Sigmoid colon (tissue), 7 donors: ENCODE measurements at places on chromosomes 6 and 20. TPM values are rescaled to one million over a fixed set of nuclear protein-coding genes. Genes with fewer than 3 reads are reported as not detected.

- H3K4me1 ChIP-seq: peaks cover 45% of the 10 kb centered on the region
- H3K27me3 ChIP-seq: no peaks in the 10 kb centered on the region
- no peak overlapping the region for H3K27ac ChIP-seq
- no peak for DNase-seq
- peaks cover under 1% of the 10 kb centered on the region for H3K36me3 ChIP-seq
- H3K4me3 ChIP-seq: no peak overlapping the region
Observed at GRCh38 chr20:45888681-45889080, 1.3 kb upstream of the SPATA25 start.

DNA sequence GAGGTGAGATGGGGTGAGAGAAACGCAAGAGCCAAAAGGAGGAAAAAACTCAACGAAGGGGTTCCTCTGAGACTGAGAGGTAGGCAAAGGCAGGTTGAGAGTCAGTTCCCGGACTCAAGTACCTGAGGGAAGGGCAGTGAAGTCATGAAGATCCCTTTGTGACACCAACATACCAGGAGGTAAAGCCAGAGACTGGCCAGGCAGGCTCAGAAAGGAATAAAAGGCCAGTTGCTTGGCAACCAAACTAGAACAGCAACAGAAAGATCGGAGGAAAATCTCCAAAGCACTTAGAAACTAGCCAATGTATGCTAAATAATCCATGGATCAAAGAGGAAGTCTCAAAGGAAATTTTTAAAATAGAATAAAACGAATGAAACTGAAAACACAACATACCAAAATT is 209.8 kb upstream of the PROKR2 start:
- H3K27me3 ChIP-seq: no peaks in the 10 kb centered on the region
- no peak overlapping the region for H3K4me3 ChIP-seq
- no peak overlapping the region for H3K27ac ChIP-seq

GRCh38 chr20:36270744-36271638 is 34.7 kb downstream of the AAR2 start:
- H3K27ac ChIP-seq: no peak overlapping the region
- H3K36me3 ChIP-seq: no peaks in the 10 kb centered on the region
- H3K4me3 ChIP-seq: no peak overlapping the region
- H3K27me3 ChIP-seq: no peaks in the 10 kb centered on the region

DNA sequence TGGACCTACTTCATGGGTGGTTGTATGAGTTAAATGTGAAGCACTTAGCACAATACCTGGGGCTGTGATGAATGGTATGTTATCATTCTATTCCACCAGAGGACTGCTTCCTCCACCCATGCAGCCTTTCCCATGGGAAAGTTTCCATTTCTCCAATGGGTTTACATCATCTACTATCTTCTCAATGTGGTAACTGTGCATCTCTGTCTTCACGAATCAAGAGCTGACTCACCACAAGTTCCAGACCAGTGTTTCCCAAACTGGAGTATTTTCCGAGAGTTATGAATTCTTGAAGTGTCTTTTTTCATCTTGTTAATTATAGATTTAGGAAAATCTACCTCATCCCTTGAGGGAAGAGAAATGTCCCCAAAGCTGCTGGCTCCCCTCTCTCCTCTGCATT is 182.8 kb downstream of the UNC5CL start:
- H3K27ac ChIP-seq: no peak overlapping the region
- no peaks in the 10 kb centered on the region for H3K4me1 ChIP-seq
- H3K27me3 ChIP-seq: no peaks in the 10 kb centered on the region
- no peaks in the 10 kb centered on the region for H3K36me3 ChIP-seq
- no peak overlapping the region for H3K4me3 ChIP-seq
- no peak for DNase-seq

GRCh38 chr6:159871241-159871640 is 19.5 kb upstream of the MAS1 start:
- DNase-seq: no peak
- H3K4me1 ChIP-seq: no peaks in the 10 kb centered on the region
- H3K36me3 ChIP-seq: no peaks in the 10 kb centered on the region
- no peak overlapping the region for H3K27ac ChIP-seq

GRCh38 chr20:1648101-1648500 is 9.5 kb downstream of the SIRPG start:
- DNase-seq: no peak
- no peaks in the 10 kb centered on the region for H3K27me3 ChIP-seq
- no peaks in the 10 kb centered on the region for H3K4me1 ChIP-seq
- no peaks in the 10 kb centered on the region for H3K36me3 ChIP-seq

DNA sequence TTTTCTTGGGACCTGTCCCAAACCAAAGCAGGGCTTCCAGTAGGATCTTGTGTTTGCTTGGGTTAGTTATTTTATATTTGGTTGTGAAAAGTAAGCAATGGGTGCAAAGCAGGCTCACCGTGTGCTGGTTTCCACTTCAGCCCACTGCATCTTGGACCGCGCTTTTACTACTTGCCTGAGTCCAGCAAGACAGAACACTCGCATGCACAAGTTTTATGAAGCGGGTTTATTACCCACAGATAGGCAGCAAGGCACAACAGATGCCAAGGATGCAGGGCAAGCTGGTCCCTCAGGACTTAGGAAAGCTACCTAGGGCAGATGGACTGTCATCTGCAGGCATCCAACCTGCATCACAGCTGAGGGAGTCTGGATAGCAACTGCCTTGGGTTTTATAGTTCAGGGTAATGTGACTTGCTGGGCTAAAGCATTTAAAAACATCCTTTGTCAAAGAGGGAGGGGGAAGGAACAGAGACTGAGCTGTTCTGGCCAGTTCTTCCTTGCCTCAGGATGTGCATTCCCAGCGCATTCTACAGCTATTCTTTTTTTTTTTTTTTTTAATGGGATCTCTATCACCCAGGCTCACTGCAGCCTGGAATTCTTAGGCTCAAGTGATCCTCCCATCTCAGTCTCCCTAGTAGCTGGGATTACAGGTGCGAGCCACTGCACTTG is 18.5 kb downstream of the CITED2 start:
- no peaks in the 10 kb centered on the region for H3K27me3 ChIP-seq
- H3K27ac ChIP-seq: no peak overlapping the region
- no peaks in the 10 kb centered on the region for H3K4me1 ChIP-seq

- peaks cover 33% of the 10 kb centered on the region for H3K4me1 ChIP-seq
- H3K36me3 ChIP-seq: no peaks in the 10 kb centered on the region
- H3K4me3 ChIP-seq: no peak overlapping the region
- DNase-seq: no peak
- H3K27me3 ChIP-seq: no peaks in the 10 kb centered on the region
- no peak overlapping the region for H3K27ac ChIP-seq
Observed at GRCh38 chr6:15392182-15392581, 146.3 kb downstream of the JARID2 start.

DNA sequence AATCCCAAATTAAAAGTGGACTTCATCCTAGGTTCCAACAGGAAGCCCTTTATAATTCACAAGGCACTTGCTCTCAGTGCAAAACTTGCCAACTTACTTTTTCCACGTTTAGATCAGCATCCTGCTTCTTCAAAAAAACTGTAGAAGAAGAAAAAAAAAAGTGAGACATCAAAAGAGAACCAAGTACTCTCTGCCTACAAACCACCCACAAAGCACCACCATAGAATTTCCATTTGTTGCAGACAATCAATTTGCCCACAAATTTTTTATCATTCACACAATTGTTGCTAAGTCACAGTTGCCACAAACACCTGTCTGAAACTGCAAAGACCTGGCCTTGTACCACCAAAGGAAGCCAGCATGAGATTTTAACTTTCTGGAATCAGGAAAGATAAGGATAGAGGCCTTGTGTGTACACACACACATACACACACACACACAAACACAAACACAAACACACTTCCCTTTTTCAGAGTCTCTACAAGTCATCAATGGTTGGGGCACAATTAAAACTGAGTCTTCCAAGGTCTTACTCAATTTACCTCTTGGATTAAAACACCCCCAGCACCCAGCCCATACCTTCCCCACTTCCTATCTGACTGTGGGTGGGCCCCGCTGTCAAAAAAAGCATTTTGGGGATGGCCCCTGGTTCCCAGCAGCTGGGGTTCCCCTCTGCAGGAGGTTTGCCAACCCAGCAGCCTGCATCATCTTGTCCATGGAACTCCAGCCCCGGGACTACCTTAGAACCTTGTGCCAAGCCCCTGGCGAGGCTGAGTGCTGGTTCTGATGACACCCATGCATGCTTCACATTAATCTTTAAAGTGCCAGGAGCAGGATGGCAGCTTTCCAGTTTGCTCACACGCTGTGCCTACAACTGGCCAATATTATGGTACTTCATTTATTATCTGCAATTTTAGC is 26.5 kb downstream of the FYN start:
- H3K4me3 ChIP-seq: no peak overlapping the region
- no peak overlapping the region for H3K27ac ChIP-seq
- no peaks in the 10 kb centered on the region for H3K27me3 ChIP-seq
- peaks cover 39% of the 10 kb centered on the region for H3K4me1 ChIP-seq

GRCh38 chr20:63003546-63003945 is 3.2 kb downstream of the BHLHE23 start:
- H3K4me1 ChIP-seq: no peaks in the 10 kb centered on the region
- no peak for DNase-seq
- no peak overlapping the region for H3K27ac ChIP-seq
- no peak overlapping the region for H3K4me3 ChIP-seq
- H3K27me3 ChIP-seq: peaks cover 100% of the 10 kb centered on the region
- no peaks in the 10 kb centered on the region for H3K36me3 ChIP-seq

GRCh38 chr6:43077981-43078511 is 1.9 kb downstream of the PTK7 start:
- H3K4me3 ChIP-seq: no peak overlapping the region
- no peak for DNase-seq

- H3K27me3 ChIP-seq: no peaks in the 10 kb centered on the region
- no peak for DNase-seq
- H3K36me3 ChIP-seq: no peaks in the 10 kb centered on the region
Observed at GRCh38 chr6:155461556-155461955, 5.9 kb upstream of the NOX3 start.

GRCh38 chr6:54586251-54586650 is 260.3 kb upstream of the FAM83B start:
- no peak for DNase-seq
- no peak overlapping the region for H3K27ac ChIP-seq
- H3K4me3 ChIP-seq: no peak overlapping the region
- H3K4me1 ChIP-seq: no peaks in the 10 kb centered on the region
- H3K36me3 ChIP-seq: no peaks in the 10 kb centered on the region

DNA sequence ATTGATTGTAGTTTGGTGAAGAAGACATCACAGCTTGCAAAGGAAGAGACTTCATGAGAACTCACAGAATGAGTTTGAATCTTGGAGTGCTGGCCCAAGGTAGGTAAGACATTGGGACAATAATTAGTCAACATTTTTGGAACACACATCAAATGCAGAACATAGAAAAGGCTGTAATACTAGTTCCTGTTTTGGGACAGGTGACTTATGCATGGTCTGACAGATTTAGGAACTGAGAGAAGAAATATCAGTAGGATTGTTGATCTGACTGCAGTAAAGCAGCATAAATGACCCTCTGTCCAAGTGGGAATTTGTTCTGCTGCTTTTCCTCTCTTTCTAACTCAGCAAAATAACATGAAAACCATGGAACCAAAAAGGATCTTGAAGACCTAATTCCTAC is 102.3 kb upstream of the MAP3K7 start:
- H3K36me3 ChIP-seq: no peaks in the 10 kb centered on the region
- no peak overlapping the region for H3K27ac ChIP-seq
- H3K27me3 ChIP-seq: no peaks in the 10 kb centered on the region
- H3K4me1 ChIP-seq: no peaks in the 10 kb centered on the region

- peak; percentile 61 for DNase-seq
- peaks cover 27% of the 10 kb centered on the region for H3K36me3 ChIP-seq
- no peak overlapping the region for H3K27ac ChIP-seq
- no peaks in the 10 kb centered on the region for H3K27me3 ChIP-seq
- H3K4me1 ChIP-seq: no peaks in the 10 kb centered on the region
Observed at GRCh38 chr20:37386505-37387251, 40.7 kb downstream of the SRC start.

DNA sequence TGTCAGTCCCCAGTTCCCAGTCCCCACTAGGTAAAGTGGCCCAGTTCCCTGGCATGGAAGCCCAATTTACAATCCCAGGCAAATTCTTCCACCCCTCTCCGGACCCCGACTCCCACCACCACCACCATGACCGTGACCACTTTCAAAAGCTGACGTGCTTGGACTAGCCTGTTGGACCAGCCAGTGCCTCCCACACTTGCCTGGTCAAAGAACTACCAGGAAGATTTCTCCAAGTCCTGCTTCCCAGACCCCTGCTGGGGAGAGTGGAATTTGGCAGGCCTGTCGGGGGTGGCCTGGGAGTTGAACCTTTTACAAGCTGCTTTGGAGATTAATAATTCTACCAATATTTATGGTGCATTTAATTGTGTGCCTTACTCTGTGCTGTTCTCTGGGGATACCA is 1.4 kb upstream of the PTPRT start:
- H3K27me3 ChIP-seq: peaks cover 44% of the 10 kb centered on the region
- H3K4me3 ChIP-seq: no peak overlapping the region
- H3K27ac ChIP-seq: no peak overlapping the region
- DNase-seq: no peak

DNA sequence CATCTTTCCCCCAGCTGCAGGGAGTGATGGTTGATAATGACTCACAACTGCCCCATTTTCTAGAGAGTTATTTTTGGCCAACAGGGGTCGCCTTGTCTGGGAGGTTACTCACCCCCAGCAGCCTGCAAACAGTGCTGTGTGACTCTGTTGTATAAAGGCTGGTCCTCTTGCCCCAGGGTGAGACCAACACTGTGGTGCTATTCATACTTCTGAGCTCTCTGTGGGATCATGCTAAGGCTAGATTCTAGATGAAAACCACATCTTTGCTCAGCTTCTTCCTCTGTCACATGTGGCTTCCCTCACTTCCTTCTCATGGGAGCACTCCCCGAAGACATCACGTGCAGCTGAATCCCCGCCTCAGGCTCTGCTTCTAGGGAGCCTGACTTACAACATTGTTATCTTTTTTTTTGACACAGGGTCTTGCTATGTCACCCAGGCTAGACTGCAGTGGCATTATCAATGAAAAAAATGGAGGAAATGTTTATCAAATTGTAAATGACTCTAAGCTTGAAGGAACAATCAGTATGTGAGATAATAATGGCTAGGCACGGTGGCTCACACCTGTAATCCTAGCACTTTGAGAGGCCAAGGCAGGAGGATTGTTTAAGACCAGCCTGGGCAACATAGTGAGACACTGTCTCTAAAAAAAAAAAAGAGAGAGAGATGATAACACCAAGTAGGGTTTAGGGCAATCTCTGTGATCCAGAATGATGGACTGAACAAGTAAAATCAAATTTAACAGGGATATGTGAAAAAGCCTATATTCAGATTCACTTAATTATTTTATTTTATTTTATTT is 55.7 kb upstream of the SLC23A2 start:
- H3K27ac ChIP-seq: no peak overlapping the region
- no peak overlapping the region for H3K4me3 ChIP-seq
- H3K4me1 ChIP-seq: no peaks in the 10 kb centered on the region
- H3K36me3 ChIP-seq: no peaks in the 10 kb centered on the region

GRCh38 chr20:59866338-59866737 is 67.1 kb downstream of the SYCP2 start:
- no peak overlapping the region for H3K27ac ChIP-seq
- no peaks in the 10 kb centered on the region for H3K36me3 ChIP-seq
- no peak for DNase-seq
- no peaks in the 10 kb centered on the region for H3K4me1 ChIP-seq
- H3K4me3 ChIP-seq: no peak overlapping the region

- no peak overlapping the region for H3K4me3 ChIP-seq
- no peaks in the 10 kb centered on the region for H3K4me1 ChIP-seq
- no peaks in the 10 kb centered on the region for H3K27me3 ChIP-seq
Observed at GRCh38 chr6:94955156-94955555, 622.2 kb upstream of the MANEA start.

The GNRH2 gene
- polyA plus RNA-seq: 0.34 TPM

The PXDC1 gene
- polyA plus RNA-seq: 9.0 TPM

The FOXA2 gene
- 12.7 TPM for polyA plus RNA-seq

The CPNE1 gene
- 76.8 TPM for polyA plus RNA-seq

The SEMG1 gene
- polyA plus RNA-seq: not detected

The CALHM4 gene
- not detected for polyA plus RNA-seq

The ANKRD66 gene
- not detected for polyA plus RNA-seq

The NKAIN4 gene
- polyA plus RNA-seq: not detected

The SLC25A27 gene
- 4.2 TPM for polyA plus RNA-seq

The ESR1 gene
- 0.23 TPM for polyA plus RNA-seq
